Stomach (tissue), 19 donors: ENCODE measurements at places on chromosomes 5 and 9.

DNA sequence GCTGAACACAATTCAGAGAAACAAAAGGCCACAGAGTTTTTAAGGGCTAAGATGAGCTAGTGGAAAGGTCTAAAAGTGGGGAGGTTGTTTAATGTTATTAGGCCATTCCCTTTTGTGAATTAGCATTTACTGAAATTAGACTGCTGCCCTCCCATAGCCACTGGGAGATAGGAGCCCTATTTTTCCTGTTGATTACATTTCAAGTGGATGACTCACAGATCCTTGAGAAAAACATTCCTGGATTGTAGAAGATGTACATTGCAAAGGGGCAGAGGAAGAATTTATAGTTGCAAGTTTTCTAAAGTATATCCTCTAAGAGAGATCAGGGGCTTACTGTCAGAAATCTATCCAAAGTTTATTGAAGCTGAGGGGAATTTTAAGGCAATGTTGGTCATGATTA is 367.1 kb upstream of the IZUMO3 start:
- DNase-seq: no peak

- no peak for DNase-seq
Measured at GRCh38 chr9:69264526-69264925, 60.5 kb upstream of the ENTREP1 start.

- DNase-seq: no peak
Measured at GRCh38 chr5:115514220-115514619, 30.4 kb downstream of the FEM1C start.

DNA sequence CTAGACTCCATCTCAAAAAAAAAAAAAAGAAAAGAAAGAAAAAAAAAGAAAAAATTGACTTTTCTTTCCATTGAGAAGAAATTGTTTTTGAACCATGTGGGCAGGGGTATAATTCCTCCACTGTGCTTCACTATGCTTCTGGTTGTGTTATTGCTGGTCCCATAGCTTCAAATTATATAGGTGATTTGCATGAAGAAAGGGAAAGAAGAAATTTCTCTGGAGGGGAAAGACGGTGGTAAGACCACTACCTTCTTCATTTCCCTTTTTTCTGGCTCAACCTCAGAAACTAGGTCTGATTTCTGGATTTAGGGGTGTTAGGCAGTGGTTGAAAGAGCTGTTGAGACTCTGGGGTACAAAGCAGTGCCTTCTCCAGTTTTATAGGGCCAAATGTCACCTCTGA is 29.3 kb upstream of the HSPB3 start:
- DNase-seq: no peak
